Hair follicle dermal papilla cell (primary cell): ENCODE measurements at places on chromosomes 3 and 15. TPM values are rescaled to one million over a fixed set of nuclear protein-coding genes. Genes with fewer than 3 reads are reported as not detected.

Gene RBPMS2
- total RNA-seq, result not detected in 2 replicates

Gene CNTN3
- 4.9 and 5.0 TPM in 2 replicates for total RNA-seq

Gene TGM4
- not detected in 2 replicates for total RNA-seq

Gene CD200
- total RNA-seq, result 0.12 TPM in 1 of 2 replicates, not detected in the other

Gene PEX5L
- 0.24 and 0.65 TPM in 2 replicates for total RNA-seq

Gene NMNAT3
- total RNA-seq, result 0.97 and 1.1 TPM in 2 replicates

Gene FRMD5
- total RNA-seq, result 0.16 and 1.3 TPM in 2 replicates

Gene SLC15A2
- 0.32 and 0.85 TPM in 2 replicates for total RNA-seq

Gene MESP2
- total RNA-seq, result 0.12 and 0.32 TPM in 2 replicates

Gene CPN2
- total RNA-seq, result under 0.01 TPM in 1 of 2 replicates, not detected in the other

Gene ACAA1
- total RNA-seq, result 19.4 and 22.9 TPM in 2 replicates

Gene SNX1
- 49.5 and 52.6 TPM in 2 replicates for total RNA-seq

Gene GNB5
- 35.0 and 39.5 TPM in 2 replicates for total RNA-seq

Gene SLC22A14
- total RNA-seq, result 0.16 and 0.49 TPM in 2 replicates

Gene EFHB
- under 0.01 and 0.97 TPM in 2 replicates for total RNA-seq

Gene SPATA12
- total RNA-seq, result not detected in 2 replicates

Gene MOBP
- not detected in 2 replicates for total RNA-seq

Gene ALS2CL
- 4.1 and 7.1 TPM in 2 replicates for total RNA-seq

Gene HRH1
- total RNA-seq, result 4.7 and 6.8 TPM in 2 replicates

Gene TNNC1
- 3.1 and 5.5 TPM in 2 replicates for total RNA-seq

Gene CPLX3
- not detected in 2 replicates for total RNA-seq

Gene SHISA5
- 116 TPM in 2 replicates for total RNA-seq

Gene SLC27A2
- total RNA-seq, result 0.16 and 0.24 TPM in 2 replicates

Gene ARPP21
- total RNA-seq, result not detected in 2 replicates

Gene PRTG
- total RNA-seq, result 0.49 and 1.9 TPM in 2 replicates

Gene GHSR
- total RNA-seq, result not detected in 2 replicates

Gene LTK
- 0.12 and 0.32 TPM in 2 replicates for total RNA-seq

Gene CACNA2D2
- 0.12 TPM in 1 of 2 replicates, not detected in the other for total RNA-seq

Gene APPL1
- 48.5 and 61.5 TPM in 2 replicates for total RNA-seq

Gene TAGLN3
- total RNA-seq, result 0.16 and 0.36 TPM in 2 replicates

Gene LRRC57
- 14.1 and 17.8 TPM in 2 replicates for total RNA-seq

Gene LINGO1
- not detected in 2 replicates for total RNA-seq

Gene RASL12
- total RNA-seq, result 8.3 and 10.2 TPM in 2 replicates

Gene PTH1R
- 4.5 and 11.0 TPM in 2 replicates for total RNA-seq

Gene TFRC
- total RNA-seq, result 84.5 and 94.8 TPM in 2 replicates

Gene PARP6
- 31.7 and 35.2 TPM in 2 replicates for total RNA-seq

Gene RLBP1
- not detected in 2 replicates for total RNA-seq

Gene RTP1
- not detected in 2 replicates for total RNA-seq

Gene PCLAF
- total RNA-seq, result 8.8 and 13.0 TPM in 2 replicates

Gene SLC9C1
- total RNA-seq, result 1.3 TPM in 1 of 2 replicates, not detected in the other

Gene CD80
- under 0.01 TPM in 1 of 2 replicates, not detected in the other for total RNA-seq

Gene PLCL2
- total RNA-seq, result 25.9 and 35.4 TPM in 2 replicates

Gene LMAN1L
- total RNA-seq, result not detected in 2 replicates

Gene ARMC8
- total RNA-seq, result 38.4 and 48.5 TPM in 2 replicates

Gene CHST2
- 45.2 and 66.7 TPM in 2 replicates for total RNA-seq

Gene SLITRK3
- total RNA-seq, result not detected in 2 replicates

Gene ZDHHC19
- total RNA-seq, result not detected in 2 replicates
